ENCODE measurements at places on chromosomes 6 and 20.

GRCh38 chr6:85795945-85796344 is 153.3 kb upstream of the SYNCRIP start:
- no peak overlapping the region for H3K4me3 ChIP-seq
- no peak overlapping the region for H3K27ac ChIP-seq
- DNase-seq, result no peak
- H3K27me3 ChIP-seq, result no peaks in the 10 kb centered on the region
- H3K36me3 ChIP-seq, result no peaks in the 10 kb centered on the region
- no peaks in the 10 kb centered on the region for H3K4me1 ChIP-seq

- DNase-seq, result no peak
- H3K27ac ChIP-seq, result no peak overlapping the region
- no peak overlapping the region for H3K4me3 ChIP-seq
- H3K27me3 ChIP-seq, result 0 out of 2 replicates have a peak, but pooled peaks cover 13% of the 10 kb centered on the region
- H3K36me3 ChIP-seq, result no peaks in the 10 kb centered on the region
- no peaks in the 10 kb centered on the region for H3K4me1 ChIP-seq
Observed at GRCh38 chr6:33877982-33878535, 74.3 kb upstream of the MLN start.

DNA sequence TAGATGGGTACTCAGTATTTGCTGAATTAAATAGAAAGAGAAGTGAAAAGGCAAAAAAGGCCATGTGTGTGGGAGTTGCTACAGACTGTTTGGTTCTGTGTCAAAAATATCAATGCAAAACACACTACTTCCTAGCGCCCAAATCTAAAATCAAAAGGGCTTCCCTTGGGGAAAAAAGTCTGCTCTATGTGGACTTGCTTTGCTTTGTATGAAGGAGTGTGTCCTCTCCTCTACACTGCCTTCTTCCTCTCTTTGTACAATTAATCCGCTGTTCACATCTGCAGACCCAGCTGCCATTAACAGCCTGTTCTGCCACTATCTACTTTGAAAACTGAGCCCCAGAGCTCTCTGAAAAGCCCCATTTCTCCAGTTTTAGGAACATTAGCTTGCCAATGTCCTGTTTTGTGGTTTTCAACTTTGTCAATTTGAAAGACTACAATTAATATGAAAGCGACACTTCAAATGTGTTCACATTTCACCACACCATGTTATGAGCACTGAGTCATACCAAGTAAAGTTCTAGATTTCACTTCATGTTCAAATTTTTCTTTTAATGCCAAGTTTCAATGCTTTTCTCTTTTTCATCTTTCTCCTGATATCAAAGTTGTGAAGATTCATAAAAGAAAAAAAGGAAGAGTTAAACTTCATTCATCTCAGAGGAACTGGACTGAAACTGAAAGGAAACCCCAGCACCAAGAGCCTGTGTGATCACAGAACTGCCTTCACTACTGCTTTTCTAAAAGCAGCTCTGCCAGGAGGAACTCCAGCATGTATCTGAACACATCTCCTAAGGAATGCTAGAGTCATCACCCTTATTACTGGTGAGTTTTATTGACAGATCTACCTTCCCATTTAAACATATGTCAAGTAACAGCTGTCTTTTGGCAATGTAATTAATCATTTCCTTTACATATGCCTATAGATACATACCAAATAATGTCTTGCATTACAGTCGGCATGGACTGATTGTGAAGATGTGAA is 102.6 kb downstream of the KIF13A start:
- H3K36me3 ChIP-seq, result 0 out of 2 replicates have a peak, but pooled peaks cover 3% of the 10 kb centered on the region
- H3K4me3 ChIP-seq, result peak overlapping the region; percentile 41
- peaks cover 34% of the 10 kb centered on the region for H3K4me1 ChIP-seq
- peak; percentile 52 for DNase-seq
- no peaks in the 10 kb centered on the region for H3K27me3 ChIP-seq

- H3K4me3 ChIP-seq, result no peak overlapping the region
- no peaks in the 10 kb centered on the region for H3K27me3 ChIP-seq
- peaks cover 20% of the 10 kb centered on the region for H3K4me1 ChIP-seq
- no peak overlapping the region for H3K27ac ChIP-seq
- H3K36me3 ChIP-seq, result no peaks in the 10 kb centered on the region
- peak; percentile 70 for DNase-seq
Observed at GRCh38 chr20:39880890-39881289, 808.1 kb downstream of the MAFB start.

GRCh38 chr6:12298995-12299394 is 8.8 kb downstream of the EDN1 start:
- no peak overlapping the region for H3K4me3 ChIP-seq
- peaks cover 22% of the 10 kb centered on the region for H3K4me1 ChIP-seq
- H3K36me3 ChIP-seq, result no peaks in the 10 kb centered on the region
- H3K27ac ChIP-seq, result no peak overlapping the region
- no peaks in the 10 kb centered on the region for H3K27me3 ChIP-seq
- DNase-seq, result no peak

DNA sequence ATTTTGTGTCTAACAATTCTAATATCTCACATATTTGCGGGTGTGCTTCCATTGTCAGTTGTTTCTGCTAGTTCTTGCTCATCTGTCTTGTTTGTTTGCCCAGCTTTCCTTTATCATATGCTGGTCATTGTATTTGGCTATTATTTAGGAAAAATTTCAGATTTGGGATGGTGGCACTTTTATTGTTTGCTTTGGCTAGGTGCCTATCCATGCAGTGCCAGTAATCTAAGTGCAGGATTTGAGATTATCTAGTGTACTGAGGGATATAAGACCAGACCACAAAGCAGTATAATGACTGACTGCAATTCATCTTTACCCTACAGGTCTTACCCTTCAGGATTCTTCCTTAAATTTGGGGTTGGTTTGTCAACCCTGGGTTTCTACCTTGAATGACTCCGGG is 63.9 kb downstream of the NINL start:
- peaks cover 11% of the 10 kb centered on the region for H3K4me1 ChIP-seq
- no peak overlapping the region for H3K27ac ChIP-seq
- no peak overlapping the region for H3K4me3 ChIP-seq
- no peaks in the 10 kb centered on the region for H3K36me3 ChIP-seq
- DNase-seq, result no peak
- H3K27me3 ChIP-seq, result no peaks in the 10 kb centered on the region

DNA sequence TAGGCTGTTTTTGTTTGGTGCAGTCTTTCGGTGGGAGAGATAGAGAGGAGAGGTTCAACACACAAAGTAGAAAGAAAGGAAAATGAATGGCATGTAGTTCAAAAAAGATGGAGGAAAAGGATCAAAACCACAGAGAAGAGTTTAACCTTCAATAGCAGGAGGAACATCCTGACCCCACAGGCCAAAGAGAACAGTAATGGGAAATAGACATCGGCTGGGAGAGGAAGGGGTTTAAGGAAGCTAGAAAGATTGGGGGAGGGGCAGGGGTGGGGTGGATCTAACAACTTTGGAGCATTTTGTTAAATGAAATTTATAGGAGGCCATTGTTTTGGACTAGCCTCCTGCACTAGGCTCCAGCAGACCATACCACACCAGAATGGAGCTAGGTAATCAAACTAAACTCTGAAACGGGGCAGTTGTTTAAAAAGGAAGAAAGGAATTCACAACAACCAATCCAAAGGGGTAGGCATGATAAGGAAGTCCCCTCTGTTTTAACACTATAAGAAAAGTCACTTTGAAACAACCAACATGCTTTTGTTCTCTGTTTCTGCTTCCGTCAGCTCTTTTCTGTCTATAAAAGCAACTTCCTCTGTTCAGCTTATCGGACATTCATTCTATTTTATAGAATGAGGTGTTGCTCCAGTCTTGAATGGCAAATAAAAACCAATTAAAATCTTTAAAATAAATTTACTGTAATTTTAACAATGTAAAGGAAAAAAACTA is 82.6 kb downstream of the EPB41L2 start:
- H3K27me3 ChIP-seq, result no peaks in the 10 kb centered on the region
- no peaks in the 10 kb centered on the region for H3K36me3 ChIP-seq
- H3K4me1 ChIP-seq, result peaks cover 2% of the 10 kb centered on the region
- DNase-seq, result no peak

Data from GM23248 (cell line).